ENCODE measurements at places on chromosomes 4 and X.

GRCh38 chrX:39019056-39019455 is 217.8 kb downstream of the MID1IP1 start:
- DNase-seq, result no peak

DNA sequence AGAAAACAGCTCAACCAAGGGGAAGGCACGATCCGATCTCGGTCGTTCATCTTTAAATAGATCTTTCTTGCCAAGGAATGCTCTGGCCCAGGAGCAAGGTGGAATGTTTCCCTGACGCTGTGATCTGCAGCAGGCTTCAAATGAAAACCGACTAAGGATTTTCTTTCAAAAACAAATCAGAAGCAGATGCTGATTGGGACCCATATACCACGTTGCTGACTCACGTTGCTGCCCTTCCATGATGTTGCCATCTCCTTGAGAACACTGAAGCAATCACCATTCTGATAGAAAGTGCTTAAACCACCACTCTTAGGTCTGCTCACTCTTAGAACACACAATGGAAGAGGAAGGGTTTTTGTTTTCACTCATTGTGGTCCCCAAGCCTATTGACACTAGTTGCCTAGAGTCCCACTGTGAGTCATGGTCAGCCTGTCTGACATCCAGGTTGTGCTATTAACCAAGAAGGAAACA is 26.1 kb downstream of the LAMTOR3 start:
- DNase-seq, result peak; percentile 50

- peak; percentile 15 for DNase-seq
These were observed 2.5 kb downstream of the NYX start for GRCh38 chrX:41449615-41450014.

DNA sequence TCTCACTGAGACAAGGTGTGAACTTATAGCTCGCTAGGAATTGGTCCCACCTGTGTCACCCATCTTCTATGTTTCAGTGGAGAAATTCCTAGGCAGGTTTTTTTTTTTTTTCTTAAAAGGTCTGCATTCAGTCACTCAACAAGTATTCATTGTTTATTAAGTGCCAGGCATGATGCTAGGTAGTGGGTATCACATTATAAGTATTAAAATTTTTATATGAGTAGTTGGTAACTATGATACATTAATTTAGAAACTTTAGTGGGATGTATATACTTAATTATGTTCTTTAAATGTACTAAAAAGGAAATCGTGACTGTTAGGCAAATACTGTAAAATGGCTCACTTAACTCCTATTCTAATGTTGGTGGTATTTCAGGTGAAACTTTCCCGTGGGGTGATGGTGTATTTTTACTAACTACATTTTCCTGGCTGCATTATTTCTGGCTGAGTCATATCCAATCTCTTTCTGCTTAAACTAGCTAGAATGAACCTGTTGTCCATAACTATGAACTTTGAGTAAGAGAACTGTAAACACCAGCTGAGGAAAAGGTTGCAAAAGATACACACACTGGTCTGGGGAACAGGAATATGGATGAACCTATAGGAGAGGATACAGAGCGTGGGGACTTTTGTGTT is 49.3 kb upstream of the MED14 start:
- DNase-seq, result no peak

- no peak for DNase-seq
These were observed 8.4 kb upstream of the C4orf54 start for GRCh38 chr4:99665983-99666382.

- peak; percentile 80 for DNase-seq
These were observed 31.0 kb upstream of the HTRA3 start for GRCh38 chr4:8238515-8239053.

GRCh38 chrX:14871767-14872166 is 1.1 kb downstream of the FANCB start:
- DNase-seq, result no peak

Measured in DMS53 (cell line).